HT1080 (cell line): ENCODE measurements at places on chromosomes 12 and 14. TPM values are rescaled to one million over a fixed set of nuclear protein-coding genes. Genes with fewer than 3 reads are reported as not detected.

DNA sequence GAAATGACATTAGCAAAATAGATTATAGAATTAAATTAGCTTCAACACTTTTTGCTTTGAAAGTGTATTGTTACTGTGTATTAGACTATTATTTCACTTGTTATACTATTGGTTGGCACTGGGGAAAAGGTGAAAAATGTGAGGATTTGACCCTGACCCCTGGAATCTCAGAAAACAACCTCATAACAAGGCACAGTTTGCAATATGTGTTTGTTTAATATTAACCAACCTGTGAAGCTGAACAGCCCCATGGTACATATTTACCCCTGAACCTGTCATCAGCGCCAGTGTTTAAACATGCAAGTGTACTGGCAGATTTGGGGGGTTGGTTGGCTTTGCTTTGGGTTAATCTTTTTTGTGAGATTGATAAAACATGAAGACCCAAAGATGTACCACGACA is 11.7 kb downstream of the SLC38A4 start:
- no peak for DNase-seq

DNA sequence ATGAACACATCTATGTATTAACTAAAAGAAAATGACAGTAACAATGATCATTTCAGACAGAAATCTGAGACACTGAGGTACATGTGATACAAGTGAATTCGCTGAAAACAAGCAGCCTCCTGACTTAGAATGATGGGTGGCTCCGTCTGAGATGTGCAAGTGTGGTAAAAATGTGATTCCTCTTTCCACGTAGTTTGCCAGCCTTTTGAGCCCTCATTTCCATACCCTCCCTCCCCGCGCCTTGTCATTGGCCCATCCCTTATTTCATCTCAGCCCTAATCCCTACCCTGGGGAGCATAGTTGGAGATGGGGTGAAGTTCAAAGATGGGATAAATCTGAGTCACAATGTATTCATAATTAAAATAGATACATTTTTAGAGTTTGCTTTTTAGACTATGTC is 107.8 kb downstream of the BMP4 start:
- no peak for DNase-seq

DNA sequence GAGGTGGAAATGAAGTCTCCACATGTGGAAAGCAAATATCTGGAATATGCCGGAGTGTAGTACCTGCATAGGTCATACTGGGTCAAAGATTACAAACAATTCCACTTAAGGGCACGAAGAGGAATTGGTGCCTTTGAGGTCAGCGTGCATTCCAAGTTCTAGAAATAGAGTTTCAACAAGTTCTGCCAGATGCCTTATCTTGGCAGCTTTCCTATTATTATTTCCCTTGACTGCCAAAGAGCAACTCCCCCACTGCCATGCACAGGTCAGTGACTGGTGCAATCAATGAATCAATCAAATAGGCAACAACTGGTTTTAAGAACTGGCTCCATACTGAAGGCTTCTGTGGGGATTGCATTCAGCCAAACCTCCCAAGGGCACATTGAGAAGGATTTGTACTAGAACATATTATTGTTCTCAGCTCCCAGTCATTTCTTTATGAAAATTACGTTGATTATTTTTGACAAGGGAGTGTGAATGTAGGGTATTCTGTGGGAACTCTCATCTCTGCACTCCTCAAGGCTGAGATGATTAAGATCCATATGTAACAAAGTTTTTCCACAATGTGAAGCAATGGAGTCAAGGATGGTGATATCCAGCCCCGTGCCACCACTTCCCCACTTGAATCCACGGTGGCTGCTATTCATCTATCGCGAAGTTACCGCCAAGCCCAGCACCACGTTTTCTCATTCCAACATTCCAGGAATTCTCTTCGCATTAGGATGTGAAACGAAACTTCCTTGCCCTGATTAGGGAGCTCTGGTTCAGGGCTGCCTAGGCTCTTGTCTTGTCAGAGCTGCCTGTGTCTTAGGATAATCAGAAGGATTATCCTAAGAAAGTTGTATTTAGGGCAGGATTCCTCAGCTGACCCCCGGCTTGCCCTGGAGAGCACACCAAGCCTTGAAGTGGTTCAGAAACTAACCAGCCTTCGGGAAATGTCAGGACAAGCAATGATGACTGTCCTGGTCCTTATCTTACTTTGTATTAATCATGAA is 115.1 kb upstream of the PCED1B start:
- DNase-seq, result peak; percentile 82

GRCh38 chr12:2636741-2637340 is 157.9 kb upstream of the FKBP4 start:
- no peak for DNase-seq

DNA sequence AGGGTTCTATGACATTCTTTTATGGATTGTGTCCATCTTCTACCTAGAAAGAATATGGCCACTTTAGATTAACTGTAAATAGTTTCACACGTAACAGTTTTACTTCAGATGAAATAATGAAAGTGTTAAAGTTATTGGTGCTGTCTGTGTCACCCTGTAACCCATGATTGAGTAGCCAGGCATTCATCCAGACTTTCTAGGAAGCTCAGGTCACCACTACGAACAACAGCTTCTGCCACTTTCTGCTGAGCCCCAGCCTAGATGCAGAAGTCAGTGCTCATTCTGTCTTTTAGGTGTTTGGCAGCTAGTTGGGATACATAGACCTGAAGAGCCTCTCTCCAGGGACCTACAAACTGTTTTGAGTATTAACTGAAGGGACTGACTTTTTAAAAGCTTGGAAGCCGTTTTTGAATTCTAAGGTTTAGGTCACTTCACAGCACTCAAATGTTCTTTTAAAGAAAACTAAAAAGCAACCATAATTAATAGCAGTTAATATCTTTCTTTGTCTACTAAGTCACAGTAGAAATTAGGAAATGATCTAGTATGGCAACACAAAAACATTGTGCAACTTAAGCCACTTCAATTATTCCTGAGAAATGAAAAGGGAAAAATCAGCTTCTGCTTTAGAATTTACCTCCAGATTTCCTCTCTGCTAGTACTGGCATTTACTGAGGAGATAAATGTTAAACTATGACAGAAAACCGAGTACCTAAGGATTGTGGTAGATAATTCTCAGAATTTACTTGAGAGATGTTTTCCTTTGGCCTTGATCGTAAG is 266.9 kb downstream of the CCDC91 start:
- DNase-seq, result no peak

DNA sequence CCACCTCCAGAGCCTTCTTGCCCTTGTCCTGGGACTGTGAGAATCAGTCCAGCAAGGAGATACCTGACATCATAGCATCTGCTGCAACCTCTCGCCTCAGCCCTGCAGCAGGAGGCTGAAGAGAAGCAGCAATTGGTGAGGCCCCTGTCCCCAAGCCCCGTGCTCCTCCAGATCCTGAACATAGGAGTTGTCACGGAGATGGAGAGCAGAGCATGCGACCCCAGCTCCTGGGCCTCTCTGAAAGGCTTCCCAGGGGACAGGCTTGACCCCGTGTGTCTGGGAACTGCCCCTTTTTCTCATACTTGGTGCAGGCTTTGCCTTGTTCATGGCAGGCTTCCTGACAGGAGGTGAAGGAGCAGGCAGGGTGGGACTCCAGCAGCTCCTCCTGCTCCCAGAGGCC is 127.7 kb upstream of the PZP start:
- DNase-seq, result no peak

DNA sequence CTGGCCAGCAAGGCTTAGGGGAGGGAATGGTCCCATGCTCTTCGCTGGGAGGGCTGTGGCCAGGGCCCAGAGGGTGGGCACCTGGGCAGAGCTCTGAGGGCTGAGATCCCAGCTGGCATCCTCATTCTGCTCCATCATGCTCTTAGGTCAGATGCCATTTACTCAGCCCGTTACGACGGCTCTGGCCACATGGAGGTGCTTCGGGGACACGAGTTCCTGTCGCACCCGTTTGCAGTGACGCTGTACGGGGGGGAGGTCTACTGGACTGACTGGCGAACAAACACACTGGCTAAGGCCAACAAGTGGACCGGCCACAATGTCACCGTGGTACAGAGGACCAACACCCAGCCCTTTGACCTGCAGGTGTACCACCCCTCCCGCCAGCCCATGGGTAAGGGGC is 30.8 kb upstream of the LRP1-AS start:
- DNase-seq, result no peak

DNA sequence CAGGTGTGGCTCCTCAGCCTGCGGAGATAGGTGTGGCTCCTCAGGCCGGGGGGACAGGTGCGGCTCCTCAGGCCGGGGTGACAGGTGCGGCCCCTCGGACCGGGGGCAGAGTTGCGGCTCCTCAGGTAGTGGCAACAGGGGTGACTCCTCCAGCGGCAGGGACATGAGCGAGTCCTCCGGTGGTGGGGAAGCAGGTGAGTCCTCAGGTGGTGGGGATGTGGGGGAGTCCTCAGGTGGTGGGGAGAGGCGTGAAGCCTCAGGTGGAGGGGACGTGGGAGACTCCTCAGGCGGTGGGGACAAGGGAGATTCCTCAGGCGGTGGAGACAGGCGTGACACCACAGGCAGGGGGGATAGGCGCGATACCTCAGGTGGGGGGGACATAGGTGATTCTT is 9.2 kb downstream of the KMT2D start:
- DNase-seq, result no peak

DNA sequence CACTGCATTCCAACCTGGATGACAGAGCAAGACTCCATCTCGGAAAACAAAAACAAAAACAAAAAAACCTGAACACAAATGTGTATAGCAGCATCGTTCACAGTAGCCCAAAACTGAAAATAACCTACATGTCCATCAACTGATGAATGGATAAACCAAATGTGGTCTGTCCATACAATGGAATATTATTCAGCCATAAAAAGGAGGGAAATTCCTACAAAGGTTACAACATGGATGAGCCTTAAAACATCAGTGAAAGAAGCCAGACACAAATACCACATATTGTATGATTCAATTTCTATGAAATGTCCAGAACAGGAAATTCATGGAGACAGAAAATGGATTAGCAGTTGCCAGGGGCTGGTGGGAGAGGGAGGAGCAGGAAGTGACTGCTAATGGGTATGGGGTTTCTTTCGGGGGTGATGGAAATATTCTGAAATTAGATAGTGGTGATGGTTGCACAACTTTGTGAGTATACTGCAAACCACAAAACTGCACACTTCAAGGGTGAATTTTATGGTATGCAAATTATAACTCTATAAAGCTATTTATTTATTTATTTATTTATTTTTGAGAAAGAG is 4.0 kb downstream of the MYL2 start:
- DNase-seq, result peak; percentile 52

DNA sequence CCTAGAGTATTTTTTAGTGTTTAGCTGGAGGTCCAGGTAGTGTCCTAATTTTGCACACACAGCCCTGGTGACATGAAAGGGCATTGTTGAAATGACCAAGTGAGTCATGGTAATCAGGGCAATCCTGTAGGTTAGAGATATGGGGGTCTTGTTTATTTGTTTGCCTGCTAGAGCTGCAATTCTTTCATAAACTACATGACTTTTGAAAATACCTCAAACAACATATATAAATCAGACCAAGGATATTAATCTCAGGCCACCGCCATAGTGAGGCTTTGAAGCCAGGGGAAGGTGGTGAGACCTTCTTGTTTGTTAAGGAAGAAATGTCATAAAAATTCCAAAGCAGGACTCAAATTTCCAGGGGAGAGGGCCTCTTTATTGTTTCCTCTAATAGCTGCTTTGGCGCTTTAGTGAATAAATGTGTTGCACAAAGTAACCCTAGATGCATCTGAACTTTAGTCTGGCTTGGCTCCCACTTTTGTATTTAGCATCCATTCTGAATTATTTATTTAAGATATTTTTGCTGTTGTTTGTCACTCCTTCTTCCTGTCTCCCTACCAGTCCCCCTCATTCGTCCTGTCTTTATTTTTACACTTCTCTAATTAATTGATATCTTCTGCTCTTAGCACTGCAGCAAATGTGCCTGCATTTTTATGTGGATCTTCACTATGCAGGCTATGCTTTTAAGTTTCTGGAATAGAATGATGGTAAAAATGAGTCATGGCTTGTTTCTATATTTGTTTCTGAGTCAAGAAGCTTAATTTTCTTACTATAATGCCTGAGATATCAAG is 430.3 kb downstream of the RAD51B start:
- peak; percentile 60 for DNase-seq

DNA sequence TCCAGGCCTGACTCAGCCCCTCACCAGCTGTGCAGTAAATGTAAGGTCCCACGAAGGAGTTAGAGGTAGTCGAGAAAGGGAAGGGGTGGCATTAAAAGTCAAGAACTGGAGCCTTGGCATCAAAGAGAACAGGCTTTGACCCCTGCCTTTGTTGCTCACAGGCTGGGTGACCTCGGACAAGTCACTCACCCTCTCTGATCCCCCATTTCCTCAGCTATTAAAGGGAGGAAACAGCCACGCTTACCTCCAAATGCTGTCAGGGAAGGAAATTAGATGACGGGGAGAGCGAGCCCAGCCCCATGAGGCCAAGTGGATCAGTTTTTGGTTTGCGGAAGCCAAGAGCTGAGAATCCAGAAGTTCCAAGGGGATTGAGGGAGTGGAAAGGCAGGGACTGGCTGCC is 104.9 kb upstream of the MYL2 start:
- no peak for DNase-seq

DNA sequence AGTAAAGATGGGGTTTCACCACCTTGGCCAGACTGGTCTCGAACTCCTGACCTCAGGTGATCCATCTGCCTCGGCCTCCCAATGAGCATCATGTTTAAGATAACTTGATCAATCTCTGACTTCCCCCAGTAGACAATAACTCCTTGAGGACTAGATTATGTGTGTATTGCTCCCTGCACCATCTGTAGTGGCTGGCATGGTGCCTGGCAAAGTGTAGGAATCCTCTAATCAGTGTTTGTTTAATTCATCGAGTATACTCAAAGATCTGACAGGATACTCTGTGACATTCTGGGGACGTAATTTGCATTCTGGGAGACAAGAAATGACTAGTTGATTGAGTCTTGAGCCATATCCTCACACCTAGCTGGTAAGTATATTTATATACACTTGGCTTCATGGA is 873.5 kb upstream of the TMEM132C start:
- no peak for DNase-seq

DNA sequence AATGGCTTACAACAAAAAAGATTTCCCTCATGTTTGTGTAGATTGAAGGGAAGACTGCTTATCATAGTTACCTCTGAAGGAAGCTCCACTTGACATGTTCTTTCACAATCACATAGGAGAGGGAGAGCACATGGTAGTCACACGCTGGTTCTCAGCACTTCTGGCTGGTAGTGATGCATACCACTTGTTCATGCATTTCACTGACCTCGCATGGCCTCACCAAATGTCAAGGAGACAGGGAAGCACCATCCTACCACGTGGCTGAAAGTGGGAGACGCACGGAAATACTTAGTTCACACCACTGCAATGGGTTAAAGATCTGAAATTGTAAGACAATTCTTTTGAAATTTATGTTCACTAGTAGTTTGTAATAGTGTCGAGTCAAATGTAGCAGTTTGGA is 74.0 kb downstream of the PDE3A start:
- no peak for DNase-seq

Gene CHGA
- total RNA-seq, result not detected in 2 replicates

Gene GLS2
- total RNA-seq, result not detected in 2 replicates

Gene RAB5B
- 25.8 and 34.4 TPM in 2 replicates for total RNA-seq

Gene SLC6A13
- total RNA-seq, result 0.20 TPM in 1 of 2 replicates, not detected in the other

Gene VRTN
- total RNA-seq, result not detected in 2 replicates

Gene IFI27L1
- 15.4 and 21.2 TPM in 2 replicates for total RNA-seq

Gene PSMA3
- 159 and 201 TPM in 2 replicates for total RNA-seq
